ENCODE measurements at places on chromosomes 4 and X.

DNA sequence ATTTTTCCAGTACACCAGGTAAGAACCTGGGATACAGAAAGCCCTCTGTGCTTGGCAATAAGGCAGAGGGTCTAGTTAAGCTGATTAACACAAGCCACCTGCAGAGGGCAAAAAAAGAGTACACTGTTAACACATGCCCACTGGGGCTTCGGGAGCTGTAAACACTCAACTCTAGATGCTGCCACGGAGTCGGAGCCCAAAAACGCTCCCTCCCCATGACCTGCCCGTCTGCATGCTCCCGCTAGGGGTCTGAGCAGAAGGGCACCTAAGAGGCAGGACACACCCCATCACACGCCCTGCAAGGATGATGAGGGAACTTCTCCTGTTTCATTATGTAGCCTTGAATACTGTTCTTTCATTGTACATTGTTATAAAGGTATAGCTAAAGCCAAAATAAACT is 715.6 kb upstream of the AADAT start:
- no peak for DNase-seq

GRCh38 chr4:4914059-4914820 is 54.8 kb downstream of the MSX1 start:
- no peak for DNase-seq

- no peak for DNase-seq
Observed at GRCh38 chrX:40009890-40010289, 87.9 kb downstream of the BCOR start.

DNA sequence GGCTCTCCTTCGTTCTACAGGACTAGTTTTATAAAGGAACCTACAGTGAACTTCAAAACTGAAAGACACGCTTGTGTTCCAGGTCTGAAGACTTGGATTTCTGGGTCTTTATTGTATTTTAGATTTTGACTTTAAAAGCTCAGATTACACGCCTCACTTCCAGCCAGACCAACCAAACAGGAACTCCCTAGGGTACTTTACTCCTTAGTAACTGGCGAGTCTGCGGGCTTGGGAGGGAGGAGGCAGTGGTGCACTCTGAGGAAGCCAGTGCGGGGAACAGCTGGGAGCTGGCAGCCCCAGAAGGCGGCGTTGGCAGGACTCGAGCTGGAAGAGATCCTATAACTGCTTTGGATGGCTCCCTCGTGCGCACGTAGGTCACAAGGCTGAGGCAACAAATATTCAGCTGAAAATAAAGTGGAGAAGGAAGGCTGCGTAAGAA is 391 bp upstream of the PHKA1 start:
- DNase-seq, result no peak

GRCh38 chr4:168658751-168659150 is 161.9 kb downstream of the PALLD start:
- DNase-seq, result no peak

DNA sequence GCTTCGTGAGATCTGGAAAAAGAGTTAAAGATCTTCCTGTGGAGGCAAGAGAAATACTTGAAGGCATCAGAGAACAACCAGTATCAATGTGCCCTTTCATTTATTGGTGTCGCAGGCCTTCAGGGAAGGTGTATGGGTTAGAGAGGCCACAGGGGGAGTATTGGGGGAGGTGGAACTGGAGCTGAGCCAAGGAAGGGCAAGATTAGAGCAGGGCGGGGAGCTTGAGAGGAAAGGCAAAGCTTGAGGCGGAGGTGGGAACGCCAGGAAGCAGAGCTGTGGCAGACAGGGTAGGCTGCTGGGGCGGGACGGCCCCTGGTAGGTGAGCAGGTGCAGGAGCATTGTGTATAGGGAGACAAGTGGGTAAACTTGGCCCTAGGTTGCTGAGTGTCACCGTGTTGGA is 329.9 kb downstream of the ARHGAP10 start:
- no peak for DNase-seq

GRCh38 chrX:30659421-30659820 is 6.2 kb downstream of the GK start:
- no peak for DNase-seq
